Immature natural killer cell (primary cell): ENCODE measurements at places on chromosomes 1 and 21. TPM values are rescaled to one million over a fixed set of nuclear protein-coding genes. Genes with fewer than 3 reads are reported as not detected.

GRCh38 chr1:109821221-109821669, 57.5 kb upstream of the EPS8L3 start:
- no peak for DNase-seq

DNA sequence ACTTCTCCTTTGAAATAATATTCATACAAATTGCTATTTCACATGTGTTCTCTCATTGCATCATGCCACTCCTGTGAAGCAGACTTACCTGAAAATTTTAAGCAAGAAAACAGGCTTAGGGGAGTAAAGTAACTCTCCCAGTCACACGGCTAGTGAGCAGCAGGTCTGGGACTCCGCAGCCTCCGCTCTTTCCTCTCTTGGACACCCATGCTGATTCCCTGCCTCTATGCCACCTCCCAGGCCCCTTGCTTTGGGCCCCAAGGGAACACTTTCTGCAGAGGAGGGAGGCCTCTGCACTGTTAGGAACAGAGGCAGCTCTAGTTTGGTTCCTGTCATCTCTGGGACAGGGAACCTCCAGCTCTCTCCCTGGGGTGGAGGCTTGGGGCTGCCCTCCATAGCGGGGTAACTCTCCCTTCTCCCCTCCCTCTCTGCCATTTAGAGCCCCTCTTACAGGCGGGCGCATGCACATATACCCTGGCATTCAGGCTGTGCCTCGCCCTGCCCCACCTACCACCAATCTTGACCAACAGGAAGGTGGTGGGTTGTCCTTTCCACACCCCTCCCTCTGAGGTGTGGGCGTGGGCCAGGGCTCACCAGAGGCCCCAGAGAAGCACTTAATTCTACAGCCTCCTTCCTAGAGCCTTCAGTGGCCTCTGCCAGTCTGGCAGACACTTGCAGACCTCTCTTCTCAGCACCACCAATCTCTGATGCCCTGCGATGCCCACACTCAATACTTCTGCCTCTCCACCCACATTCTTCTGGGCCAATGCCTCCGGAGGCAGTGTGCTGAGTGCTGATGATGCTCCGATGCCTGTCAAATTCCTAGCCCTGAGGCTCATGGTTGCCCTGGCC, at the start of gene RXFP4:
RXFP4 (plus strand) TSS at position 646 of the 852 bp plus-strand sequence; CDS start at position 718, 72 bp downstream.
- no peak for DNase-seq

DNA sequence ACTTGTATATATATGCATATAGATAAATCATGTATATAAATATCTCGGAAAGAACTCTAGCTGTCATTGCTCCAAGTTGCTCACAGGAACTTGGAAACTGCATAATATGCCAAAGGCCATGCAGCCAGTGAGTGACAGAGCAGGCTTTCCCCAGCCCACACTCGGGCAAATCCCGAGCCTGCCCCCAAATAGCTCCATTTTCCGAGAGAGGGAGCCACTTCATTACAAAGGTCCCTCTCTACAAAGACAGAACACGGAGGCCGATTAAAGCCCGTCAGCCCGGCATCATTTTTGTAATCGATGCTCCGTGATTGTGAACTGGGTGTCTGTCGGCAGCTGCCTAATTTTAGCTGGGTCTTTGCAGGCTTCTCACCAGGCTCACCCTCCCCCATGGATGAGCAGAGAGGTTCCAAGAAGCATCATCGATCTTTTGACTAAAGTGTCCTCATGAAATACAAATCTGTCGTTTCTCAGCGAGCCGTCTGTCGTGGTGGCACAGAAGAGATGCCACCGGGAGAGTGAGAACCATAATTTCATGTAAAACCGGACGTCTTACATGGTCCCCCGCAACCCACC, 663.9 kb downstream of the PTPRU start:
- no peak for DNase-seq

DNA sequence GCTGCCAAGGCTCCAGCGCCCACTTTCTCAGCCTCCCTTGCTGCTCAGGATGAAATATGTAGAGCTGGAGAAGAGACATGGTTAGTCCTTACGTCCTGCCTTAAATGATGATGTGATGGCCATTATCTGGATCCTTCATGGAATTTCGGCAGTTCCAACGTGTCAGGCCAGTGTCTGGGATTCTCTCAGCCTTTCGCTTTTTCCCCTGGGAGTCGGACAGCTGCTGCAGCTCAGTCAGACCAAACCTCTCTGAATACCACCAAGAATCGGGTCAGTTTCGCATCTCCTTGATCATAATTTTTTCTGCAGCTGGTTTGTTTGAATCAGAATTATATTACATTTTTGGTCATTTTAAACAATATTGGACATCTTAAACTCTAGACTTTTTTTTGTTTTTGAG, 22.3 kb upstream of the KLHDC8A start:
- no peak for DNase-seq

- DNase-seq = no peak
These were observed 100.5 kb downstream of the SYF2 start for GRCh38 chr1:25131794-25132193.

GRCh38 chr1:12565094-12565965, 52.7 kb downstream of the DHRS3 start:
- no peak for DNase-seq

DNA sequence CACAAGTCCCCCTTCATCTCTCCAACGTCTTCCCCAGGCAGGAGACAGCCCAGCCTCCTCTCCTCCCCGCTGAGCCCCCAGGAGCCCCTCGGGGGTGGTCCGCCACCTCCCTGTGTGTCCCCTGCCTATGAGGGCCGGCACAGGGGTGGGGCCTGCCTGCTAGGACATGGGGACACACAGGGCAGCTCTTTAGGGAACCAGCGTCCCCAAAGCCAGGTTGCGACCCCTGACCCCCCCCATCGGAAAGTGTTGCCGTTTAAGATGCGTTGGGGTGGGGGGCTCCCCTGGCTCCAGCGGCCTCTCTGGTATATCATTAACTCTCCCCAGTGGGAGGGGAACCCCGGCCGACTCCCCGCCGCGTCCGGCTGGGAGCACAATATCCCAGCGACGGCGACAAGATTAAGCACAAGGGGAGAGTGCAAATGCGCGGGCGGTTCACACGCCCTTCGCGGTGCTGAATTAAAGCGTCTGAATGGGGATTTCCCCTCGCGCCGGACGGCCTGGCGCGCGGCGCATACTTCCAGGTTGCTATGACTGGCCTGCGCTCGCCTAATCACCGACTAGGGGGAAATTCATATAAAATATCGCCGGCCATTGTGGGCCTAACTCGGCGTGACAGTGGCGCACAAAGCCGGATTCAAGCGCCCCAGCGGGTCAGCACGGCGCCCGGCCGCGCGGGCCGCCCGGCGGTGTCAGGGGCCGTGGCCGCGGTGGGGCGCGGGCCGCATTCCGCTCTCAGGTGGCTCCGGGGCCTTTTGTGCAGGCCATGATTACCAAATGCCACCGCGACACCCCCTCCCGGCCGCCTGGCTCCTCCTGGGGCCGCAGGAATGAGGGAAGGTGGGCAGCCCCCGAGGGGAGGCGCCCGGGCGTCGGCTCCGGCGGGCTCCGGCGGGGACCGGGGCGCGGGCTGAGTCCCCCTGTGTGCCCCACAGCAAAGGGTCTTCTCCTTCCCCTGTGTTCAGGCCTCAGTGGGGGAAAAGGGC, 30.9 kb downstream of the WNT3A start:
- no peak for DNase-seq

DNA sequence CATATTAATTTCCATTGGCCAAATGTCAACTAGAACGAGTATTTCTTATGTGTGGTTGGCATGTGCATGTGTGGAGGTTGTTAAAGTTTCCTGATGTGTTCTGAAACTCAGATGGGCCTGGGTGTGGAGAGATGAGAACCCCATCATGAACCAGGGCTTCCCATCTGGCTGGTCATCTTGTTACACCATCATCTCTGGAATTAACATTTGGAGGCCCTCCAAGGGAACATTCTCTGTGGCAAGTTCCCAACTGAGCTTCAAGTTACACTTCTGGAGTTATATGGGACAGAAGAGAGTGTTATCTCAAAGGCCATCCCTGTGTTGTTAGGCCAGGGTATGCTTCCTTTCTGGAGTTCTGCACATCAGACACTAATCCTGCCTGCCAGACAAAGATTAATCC, 183.6 kb downstream of the TTLL7 start:
- DNase-seq = no peak

GRCh38 chr1:180358649-180359048, 128.6 kb downstream of the LHX4 start:
- no peak for DNase-seq

- DNase-seq = no peak
These were observed 22.2 kb upstream of the KCNJ15 start for GRCh38 chr21:38234395-38235142.

GRCh38 chr21:32991361-32991760, 34.4 kb upstream of the OLIG2 start:
- DNase-seq = no peak

- no peak for DNase-seq
These were observed 43.9 kb upstream of the SAMD13 start for GRCh38 chr1:84257617-84258016.

DNA sequence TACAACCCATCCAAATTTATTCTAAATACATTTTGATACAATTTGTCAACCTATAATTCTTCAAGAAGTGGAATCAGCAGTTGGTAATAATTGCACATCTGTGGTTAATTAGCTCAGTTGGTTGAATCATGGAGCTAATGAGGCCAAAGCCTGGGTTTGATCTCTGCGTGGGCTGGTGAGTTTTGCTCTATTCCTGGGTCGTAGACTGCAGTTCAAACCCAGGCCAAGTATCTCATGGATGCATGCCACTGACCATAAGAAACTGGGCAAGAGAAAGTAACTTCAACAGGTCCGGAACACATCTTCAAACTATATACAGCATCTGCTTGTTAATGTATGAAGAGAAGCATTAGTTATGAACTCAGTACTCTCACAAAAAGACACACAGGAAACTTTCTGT, 779.7 kb downstream of the USP25 start:
- DNase-seq = no peak

DNA sequence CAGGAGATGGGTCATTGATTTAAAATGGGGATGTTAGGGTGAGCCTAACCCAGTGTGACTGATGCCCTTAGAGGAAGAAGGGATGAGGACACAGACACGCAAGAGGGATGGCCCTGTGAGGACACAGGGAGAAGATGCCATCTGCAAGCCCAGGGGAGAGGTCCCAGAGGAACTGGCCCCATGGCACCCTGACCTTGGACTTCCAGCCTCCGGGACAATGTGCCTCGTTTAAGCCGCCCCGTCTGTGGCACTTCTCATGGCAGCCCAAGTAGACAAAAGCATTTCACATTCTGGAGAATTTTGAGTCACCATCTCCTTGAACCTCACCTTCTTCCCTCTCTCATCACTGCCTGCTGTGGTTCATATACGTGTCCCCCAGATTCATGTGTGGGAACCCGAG, 20.1 kb upstream of the PCBP3 start:
- no peak for DNase-seq

DNA sequence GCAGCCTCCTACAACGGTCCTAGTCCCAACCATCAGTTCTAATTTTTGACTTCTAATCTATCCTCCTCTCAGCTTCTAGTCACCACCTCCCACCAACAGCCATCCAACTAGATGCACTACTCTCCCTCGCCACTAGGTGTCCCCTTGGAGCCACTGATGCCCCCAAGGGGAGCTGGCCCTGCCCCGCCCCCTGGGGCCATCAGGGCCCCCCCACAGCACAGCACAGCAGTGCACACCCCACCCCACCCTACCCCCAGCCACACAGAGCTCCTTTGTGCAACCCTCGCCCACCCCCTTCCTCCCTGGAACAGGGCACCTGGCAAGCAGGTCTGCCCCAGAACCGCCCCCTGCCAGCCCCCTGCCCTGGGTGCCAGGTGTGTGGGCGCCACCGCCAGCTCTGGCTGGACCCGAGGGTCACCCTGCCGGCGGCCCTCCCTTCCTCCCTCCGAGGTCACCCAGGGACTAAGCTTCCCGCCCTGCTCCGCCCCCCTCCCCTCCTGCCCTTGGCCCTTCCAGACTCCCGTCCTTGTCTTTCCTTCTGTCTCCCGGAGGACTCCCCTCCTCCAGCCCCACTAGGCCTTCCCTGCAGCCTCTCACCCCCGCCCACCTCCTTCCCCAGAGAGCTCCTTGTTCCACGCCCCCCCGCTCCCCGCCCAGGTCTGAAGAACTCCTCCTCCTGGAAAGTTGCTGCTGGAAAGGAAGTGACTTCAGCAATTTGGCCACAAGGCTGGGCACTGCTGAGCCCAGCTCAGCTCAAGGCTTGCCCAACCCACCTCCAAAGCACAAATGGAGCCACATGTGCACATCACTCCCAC, 47.0 kb downstream of the AHDC1 start:
- peak; percentile 75 for DNase-seq

- no peak for DNase-seq
These were observed 60.9 kb downstream of the IL23R start for GRCh38 chr1:67227196-67227595.

DNA sequence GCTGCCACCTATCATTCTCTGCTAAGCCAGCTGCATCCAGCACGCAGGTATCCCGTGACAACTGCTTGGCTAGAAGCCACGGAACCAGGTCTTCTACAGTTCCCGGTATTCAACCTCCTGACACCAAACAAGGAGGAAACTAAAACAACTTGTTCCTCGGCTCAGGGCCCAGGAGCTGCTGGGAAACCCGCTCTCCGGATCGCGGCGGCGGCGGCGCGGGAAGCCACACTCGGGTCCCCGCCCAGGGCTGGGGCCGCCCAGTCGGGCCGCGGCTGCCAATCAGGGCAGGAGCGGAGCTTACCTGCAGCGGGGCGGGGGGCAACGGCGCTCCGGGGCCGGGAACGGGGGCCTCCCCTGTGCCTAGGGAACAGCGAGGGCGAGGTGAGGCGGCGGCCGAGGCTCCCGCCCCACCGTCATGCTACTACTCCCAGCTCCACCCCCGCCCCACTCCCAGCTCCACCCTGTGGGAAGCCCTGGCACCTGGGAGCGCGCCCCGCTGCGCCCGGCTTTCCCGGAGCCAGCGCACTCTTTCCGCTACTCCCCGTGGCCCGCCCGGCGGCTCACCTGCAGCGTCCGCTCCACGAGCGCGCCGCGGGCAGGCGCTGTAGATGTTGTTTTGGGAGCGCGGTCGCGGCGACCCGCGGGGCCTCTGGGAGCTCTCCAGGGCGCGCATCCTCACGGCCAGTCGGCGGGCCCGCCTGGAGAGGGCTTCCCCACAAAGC, 12.1 kb downstream of the IL24 start:
- no peak for DNase-seq

DNA sequence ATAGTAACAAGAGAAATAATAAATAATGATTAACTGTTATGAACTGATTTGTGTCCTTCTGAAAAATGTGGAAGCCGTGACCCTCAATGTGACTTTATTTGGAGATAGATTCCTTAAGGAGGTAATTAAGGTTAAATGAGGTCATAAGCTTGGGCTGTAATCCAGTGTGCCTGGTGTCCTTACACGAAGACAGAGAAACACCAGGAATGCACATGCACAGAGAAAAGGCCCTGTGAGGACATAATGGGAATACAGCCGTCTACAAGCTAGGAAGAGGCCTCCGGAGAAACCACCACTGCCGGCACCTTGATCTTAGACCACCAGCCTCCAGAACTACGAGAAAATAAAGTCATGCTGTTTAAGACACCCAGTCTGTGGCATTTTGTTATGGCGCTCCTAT, 215.9 kb downstream of the NEGR1 start:
- DNase-seq = no peak

Gene CHI3L1
- not detected for polyA plus RNA-seq

Gene S100A7A
- not detected for polyA plus RNA-seq

Gene LRRC8C
- polyA plus RNA-seq = 3.5 TPM

Gene PTPRC
- polyA plus RNA-seq = 1,080 TPM

Gene REN
- not detected for polyA plus RNA-seq

Gene SETD4
- 11.2 TPM for polyA plus RNA-seq

Gene IKBKE
- polyA plus RNA-seq = 21.1 TPM

Gene GRHL3
- polyA plus RNA-seq = not detected

Gene PLEKHM2
- 1.7 TPM for polyA plus RNA-seq
